ENCODE measurements at places on chromosomes 12 and 14.

DNA sequence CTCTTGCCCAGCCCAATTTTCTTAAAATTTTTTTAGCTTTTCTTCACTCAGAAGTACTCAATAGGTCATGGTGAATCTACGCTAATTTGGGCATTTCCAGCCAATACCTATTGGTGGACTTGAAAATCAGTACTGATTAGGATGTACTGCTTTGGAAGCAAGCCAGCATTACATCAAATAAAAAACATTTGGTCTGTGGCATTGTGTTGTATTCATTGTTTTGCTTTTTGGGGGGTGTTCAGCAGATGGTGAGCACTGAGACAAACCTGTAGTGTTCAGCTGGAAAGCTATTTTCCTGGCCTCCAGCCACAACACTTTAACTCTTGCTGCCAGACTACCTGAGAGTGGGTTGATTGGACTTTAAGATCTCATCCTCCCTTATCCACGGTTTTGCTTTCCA is 4.0 kb downstream of the MAPKAPK5 start:
- no peak for DNase-seq

DNA sequence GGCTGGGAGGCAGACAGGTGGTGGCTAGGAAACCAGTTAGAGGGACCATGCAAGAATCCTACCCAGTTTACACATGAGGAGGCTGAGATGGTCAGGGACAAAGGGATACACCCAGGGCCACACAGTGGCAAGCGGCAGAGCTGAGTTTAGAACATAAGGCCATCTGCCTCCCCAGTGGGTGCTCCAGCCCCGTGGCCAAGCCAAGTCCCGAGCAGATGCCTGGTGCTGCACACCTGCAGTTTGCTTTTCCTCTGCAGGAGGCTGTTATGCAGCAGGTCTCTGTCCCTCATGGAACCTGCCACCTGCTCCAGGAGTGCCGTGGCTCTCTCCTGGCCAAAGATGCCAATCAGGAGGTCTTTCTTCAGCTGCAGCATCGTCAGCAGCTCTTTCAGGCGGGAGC is 70.8 kb downstream of the SYNE3 start:
- DNase-seq: no peak

DNA sequence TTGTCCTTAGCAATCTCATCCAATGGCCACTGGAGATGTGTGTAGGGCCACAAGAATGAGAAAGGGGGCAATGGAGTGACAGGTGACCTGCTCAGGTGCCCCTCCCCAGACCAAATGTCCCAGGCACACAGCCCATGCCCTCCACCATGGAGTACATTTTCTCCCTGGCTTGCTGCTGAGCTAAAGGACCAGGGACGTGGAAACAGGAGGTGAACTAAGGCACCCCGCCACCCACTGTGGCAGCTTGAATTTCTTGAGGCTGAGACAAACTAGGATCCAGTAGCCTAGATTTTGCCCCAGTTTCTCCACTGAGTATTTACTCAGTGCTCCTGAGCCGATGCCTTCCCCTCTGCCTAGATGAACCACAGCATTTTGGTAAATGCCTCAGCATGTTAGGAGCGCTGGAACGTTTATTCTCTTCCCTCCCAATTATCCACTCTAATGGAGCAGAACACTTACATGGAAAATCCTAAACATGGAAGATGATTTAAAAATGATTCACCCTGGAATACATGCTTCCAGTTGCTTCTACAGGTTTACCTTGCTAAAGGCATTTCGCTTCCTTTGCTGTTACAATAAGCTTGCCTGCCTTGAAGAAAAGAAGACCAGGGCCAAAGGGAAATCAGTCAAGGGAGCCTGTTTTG is 198.0 kb downstream of the ZFP36L1 start:
- no peak for DNase-seq

DNA sequence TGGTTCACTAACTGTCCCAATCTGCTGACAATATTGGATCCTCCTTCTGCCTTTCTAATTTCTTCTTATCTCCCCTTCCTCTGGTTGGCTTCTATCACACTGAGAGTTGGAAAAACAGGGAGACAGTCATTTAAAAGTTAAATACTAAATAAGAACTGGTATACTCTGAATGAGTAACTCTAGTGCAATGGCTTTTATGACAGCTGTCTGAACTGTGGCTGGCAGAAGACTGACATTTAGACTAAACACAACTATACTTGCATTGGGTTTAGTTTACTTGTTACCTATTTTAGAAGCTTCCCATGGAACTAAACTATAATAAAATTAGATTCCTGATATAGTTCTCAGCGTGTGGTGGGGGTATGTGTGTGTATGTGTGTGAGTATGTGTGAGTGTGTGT is 7.9 kb upstream of the MAGOHB start:
- no peak for DNase-seq

- no peak for DNase-seq
Observed at GRCh38 chr12:109612975-109613502, 39.4 kb downstream of the MVK start.

- DNase-seq: no peak
Observed at GRCh38 chr14:96364962-96365361, 1.6 kb downstream of the GSKIP start.

- no peak for DNase-seq
Observed at GRCh38 chr12:96199464-96199863, 5.3 kb downstream of the ELK3 start.

- no peak for DNase-seq
Observed at GRCh38 chr14:94676495-94677185, 64.4 kb downstream of the SERPINA3 start.

GRCh38 chr14:26856876-26857518 is 259.2 kb upstream of the NOVA1 start:
- DNase-seq: no peak

Data from SIG-M5 (cell line).